GDM1 (cell line): ENCODE measurements at places on chromosomes 2 and 18.

- DNase-seq, result no peak
These were observed 21.5 kb upstream of the NABP1 start for GRCh38 chr2:191656391-191656790.

DNA sequence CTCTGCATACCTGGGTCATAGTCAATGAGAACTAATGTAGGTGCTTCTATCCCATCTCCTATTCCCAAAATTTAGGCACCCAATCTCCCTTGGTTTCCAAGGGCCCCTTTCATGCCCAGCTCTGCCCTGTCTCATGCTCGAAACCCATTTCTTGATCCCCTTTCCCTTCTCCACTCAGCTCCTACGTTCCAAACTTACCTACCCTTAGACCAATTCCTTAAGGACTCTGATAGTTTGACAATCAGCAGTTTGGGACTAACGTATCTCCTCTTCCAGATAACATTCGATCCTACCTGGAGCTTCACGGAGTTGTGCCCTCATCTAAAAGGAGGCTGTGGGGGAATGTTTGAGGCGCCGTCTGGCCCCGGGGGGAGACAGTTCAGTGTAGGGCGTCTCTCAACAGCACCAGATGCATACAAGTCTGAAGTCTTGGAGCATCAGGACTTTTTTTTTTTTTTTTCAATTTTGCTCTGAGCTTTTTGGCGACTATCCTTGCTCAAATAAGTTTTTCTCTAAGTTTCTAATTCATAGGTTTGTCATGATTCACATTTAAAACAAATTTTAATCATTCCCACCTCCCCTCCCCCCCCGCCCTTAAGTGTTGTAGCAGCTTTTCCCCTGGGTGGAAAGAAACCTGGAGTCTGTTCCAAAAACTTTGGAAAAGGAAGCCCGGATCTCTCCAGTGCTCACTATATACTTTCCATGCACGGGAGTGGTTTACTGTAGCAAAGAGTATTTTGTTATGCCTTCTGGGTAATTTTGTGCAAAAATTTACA is 141.2 kb upstream of the LGALSL start:
- no peak for DNase-seq

- DNase-seq, result no peak
These were observed 7.4 kb downstream of the CNNM4 start for GRCh38 chr2:96768083-96768561.

GRCh38 chr2:38274286-38275276 is 102.5 kb downstream of the ATL2 start:
- DNase-seq, result peak; percentile 39

DNA sequence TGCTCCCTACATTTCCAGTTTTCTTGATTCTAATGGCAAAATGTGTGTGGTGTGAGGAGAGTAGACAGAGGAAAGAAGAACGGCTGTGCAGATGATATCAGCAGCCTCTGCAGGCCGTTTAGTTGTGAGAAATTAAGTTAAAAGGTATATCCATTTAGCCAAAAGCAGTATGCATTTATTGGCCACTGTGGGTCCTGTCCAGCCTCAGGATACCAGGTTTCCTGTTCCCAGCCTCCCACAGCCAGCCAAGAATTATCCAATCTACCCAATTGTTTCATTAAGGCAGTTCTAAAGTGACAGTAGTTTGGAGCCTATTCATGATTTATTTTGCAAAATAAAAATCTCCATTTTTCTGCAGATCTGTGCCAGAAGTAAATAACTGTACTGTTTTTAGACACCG is 107.5 kb downstream of the TMEM18 start:
- no peak for DNase-seq

DNA sequence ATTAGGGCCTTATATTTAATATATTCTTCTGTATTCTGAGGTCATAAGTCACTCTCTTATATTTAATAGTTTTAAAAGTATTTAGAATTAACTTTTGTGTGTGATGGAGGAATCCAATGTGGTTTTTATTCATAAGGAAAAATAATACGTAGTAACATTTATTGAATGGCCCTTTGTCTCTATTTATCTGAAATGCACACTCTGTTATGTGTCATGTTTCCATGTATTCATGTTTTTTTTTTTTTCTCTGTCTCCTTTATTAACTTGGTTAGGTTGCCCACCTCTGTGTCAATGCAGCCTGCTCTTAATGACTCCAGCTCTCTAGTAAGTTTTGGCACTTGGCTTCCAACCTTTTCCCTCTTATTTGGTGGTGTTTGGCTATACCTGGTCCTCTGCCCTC is 33.8 kb downstream of the RNF144A start:
- DNase-seq, result no peak

DNA sequence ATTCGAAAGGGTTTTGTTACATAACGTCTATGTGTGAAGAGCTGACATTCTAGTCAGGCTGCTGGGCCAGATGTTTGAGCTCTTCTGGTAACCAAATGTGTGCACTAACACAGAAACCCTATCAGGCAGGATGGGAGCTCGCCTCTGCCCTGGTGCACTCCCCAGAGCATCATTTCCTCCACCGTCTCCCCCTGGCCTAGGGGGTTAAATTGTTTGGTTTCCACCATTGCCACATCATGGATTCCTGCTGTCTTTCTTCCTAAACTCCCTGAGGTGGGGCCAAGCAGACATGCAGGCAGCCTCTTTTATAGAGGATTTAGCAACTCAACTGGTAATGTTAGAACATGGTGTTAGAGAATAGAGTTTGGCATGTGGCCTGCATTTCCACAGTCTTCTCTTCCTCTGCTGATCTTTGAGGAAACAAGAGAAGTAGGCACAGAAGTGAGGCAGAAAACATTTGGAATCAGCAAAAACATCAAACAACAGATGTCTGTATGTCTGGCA is 87.3 kb downstream of the ANTXR1 start:
- no peak for DNase-seq

- no peak for DNase-seq
These were observed 129.4 kb downstream of the TFCP2L1 start for GRCh38 chr2:121155502-121156056.

DNA sequence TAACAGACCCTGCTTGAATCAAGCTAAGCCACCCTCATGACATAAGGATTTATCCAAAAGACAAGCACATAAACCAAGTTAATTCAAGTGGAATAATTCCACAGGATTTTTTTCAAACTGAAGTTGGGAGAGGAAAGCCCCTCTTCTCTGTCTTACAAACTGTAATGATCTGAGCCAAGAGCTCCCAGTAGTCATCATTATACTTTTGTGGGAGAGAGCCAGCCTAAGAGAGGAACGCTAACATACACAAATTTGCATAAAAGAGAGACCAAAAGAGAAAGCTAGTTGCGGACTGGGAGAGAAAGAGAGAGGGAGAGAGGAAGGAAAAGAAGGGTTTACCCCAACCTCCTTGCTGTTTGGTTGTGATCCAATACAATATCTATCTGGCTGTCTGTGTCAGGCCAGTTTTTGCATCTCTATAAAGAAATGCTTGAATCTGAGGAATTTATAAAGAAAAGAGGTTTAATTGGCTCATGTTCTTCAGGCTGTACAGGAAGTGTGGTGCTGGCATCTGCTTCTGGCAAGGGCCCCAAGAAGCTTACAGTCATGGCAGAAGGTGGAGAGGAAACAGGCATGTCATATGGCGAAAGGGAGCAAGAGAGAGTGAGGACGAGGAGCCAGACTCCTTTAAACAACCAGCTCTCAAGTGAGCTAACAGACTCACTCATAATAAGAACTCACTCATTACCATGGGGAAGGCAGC is 20.8 kb upstream of the PUM2 start:
- no peak for DNase-seq

GRCh38 chr2:119567292-119567691 is 23.0 kb downstream of the CFAP221 start:
- no peak for DNase-seq

DNA sequence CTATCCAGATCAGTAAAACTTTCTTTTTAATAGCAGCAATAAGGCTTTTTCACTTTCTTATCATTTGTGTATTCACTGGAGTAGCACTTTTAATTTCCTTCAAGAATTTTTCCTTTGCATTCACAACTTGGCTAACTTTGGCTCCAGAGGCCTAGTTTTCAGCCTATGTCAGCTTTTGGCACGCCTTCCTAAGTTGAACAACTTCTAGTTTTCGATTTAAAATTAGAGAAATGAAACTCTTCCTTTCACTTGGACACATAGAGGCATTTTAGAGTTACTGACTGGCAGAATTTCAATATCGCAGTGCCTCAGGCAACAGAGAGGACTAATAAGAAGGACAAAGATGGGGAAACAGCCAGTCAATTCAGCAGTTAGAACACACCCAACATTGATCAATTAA is 577.4 kb downstream of the DSC3 start:
- DNase-seq, result no peak

DNA sequence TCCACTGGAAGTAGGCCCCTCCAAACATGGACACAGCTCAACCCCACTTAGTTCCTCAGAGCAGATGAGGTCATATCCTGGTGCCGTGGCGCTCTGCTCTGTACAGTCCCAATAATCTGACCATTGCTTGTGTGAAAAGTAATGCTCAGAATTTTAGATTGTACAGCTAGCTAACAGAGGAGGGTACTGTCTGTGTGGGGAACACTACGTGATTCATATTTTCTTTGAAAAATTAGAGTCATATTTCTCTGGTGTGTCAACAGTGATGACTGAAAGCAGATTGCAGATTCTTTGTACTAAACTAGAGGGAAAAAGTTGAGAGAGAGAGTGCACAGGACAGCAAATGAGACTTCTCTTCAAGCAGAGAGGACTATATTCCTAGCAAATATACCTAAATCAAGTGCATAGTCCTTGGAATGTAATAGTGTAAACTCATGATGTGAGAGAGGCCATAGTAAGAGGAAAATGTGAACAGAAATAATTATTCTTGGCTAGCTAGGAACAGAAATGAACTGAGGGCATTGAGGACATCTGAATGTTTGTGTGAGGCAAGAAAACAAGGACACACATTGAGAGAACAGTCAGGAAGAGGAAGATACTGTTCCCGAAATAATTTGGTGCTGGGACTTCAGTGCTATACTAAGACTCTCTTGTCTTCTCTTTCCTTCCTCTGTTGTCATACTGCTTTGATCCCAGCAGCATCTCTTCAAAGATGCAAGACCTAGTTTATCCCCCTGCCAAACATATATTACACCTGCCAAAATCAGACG is 157.0 kb upstream of the RND3 start:
- no peak for DNase-seq

DNA sequence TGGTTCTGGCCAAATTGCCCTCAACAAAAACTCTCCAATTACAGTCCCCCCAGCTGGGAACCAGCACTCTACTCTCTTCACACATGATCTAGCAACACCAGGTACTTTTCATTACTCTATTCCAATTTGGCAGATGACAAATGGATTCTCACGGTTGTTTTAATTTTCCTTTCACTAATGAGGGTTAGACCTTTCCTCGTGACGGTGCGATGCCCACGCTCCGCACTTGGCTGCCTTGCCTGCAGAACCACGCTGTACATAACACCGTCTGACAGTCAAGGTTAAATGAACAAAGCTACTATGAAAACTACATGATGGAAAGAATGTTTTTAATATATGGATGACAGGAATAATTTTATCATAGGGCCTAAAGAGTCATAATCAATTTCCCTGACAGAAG is 141.5 kb downstream of the FBXO15 start:
- DNase-seq, result no peak

- no peak for DNase-seq
These were observed 65.0 kb downstream of the RPL37A start for GRCh38 chr2:216563646-216564045.

GRCh38 chr2:235278771-235279355 is 215.0 kb upstream of the AGAP1 start:
- DNase-seq, result no peak

DNA sequence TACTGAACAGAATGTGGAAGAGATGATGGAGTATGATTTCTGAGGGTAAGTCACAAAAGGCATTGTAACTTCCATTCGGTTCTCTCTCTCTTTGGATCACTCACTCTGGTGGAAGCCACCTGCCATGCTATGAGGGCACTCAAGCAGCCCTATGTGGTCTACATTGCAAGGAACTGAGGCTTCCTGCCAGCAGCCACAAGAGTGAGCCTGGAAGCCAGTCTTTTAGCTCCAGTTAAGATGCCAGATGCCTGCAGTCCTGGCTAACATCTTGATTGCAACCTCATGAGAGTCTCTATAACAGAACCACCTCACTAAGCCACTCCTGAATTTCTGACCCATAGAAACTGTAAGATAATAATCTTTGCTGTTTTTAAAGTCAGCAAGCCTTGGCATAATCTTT is 935.7 kb downstream of the LRP1B start:
- peak; percentile 3 for DNase-seq

GRCh38 chr2:155377931-155378444 is 679.5 kb downstream of the KCNJ3 start:
- no peak for DNase-seq

DNA sequence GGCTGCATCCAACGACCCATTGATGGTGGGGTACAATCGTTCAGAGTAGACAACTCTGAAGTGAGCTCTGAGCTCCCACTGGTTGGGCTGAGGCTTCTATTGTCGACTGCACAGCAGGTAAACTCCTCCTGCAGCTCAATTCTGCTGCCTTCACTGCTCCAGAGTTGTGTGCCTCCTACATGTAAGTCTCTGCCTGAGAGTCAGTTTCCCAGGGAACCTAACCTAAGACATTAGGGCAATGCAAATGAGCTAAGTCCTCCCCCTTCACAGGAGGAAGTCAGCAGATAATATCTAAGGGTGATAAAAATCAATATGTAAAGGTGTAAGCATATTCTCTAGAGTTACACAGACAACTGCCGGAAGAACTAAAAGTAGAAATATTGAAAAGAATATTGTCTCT is 22.5 kb upstream of the ACYP2 start:
- no peak for DNase-seq

DNA sequence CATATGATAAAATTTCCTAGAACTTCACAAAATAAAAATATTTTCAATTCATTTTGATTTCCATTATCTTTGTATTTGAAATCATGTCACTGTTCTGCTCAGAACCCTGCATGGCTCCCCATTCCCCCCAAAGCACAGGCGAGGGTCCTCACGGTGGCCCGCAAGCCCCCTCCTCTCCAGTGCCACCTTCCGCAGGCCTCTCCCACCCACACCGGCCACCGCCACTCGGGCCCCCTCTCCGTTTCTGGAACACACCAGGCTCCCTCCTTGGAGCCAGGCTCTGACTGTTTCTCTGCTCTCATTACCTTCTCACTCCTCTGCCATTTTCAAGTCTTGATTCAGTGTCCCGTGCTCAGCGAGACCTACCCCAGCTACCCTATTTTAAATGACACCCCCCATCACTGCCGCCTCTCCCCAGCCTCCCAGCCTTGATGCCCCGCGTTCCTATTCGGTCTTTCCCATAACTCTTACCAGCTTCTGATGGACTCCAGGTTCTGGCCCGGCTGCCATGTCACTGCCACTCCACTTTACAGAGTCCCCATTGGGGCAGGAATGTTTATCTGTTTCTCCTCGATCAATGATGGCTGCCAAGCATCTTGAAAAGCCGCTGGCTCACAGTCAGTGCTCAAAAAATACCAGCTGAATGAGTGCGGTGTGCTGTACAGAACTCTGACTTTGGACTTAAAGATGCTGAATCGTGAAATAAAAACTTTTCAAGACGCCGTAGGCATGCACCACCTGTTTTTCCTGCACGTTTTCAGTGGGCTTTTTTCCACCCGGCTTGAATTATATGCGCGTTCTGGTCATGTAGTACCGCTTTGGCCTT is 201.0 kb downstream of the GBX2 start:
- no peak for DNase-seq
